Stimulated activated CD4-positive, alpha-beta T cell treated with anti-CD3 and anti-CD28 coated beads, Interleukin-1b, Interleukin-23, amount 100 ng/mL, for 48 hours (primary cell): ENCODE measurements at places on chromosomes 4 and X.

- DNase-seq: no peak
Measured at GRCh38 chr4:7276515-7276914, 84.2 kb downstream of the SORCS2 start.

DNA sequence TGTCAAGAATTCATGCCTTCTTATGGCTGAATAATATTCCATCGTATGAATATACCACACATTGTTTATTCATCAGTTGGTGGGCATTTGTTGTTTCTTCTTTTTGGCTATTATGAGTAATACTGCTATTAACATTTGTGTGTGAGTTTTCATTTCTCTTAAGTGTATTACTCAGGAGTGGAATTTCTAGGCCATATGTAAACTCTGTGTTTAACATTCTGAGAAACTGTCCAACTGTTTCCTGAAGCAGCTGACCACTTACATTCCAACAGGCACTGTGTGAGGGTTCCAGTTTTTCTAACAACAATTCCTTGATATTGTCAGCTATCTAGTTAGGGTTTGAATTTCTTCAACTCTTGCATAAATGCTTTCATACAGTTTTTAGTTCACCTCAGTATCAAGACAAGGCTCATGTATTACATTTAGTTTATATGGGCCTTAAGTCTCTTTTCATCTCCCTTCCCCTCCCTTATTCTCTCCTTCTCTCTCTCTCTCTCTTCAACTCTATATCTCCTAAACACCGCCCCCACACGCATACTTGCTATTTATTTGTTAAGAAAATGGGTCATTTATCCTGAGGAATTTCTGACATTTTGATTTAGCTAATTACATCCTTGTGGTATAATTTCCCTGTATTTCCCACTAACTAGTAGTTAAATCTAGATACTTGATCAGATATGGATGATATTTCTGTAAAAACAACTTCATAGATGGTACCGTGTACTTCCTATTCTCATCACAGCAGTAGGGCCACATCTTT, 77.4 kb downstream of the WDR19 start:
- no peak for DNase-seq

GRCh38 chr4:121758925-121759568, 5.9 kb downstream of the SMIM43 start:
- DNase-seq: no peak

DNA sequence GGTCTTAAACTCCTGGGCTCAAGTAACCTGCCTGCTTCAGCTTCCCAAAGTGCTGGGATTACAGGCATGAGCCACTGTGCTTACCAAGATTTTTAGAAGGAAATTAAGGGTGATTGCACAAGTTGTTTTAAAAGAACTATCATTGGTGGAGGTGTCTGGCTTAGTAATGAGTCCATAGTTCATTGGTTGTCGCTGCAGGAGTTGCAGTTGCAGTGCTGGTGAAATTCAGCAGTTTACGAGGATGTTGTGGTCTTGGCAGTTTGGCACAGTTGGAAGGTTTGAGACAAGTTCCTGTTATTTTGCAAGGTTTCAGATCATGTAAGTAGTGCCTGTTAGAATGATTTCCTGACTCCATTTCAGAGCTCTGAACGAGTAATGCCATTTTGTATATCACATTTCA, 48.1 kb downstream of the RAB40AL start:
- DNase-seq: no peak

DNA sequence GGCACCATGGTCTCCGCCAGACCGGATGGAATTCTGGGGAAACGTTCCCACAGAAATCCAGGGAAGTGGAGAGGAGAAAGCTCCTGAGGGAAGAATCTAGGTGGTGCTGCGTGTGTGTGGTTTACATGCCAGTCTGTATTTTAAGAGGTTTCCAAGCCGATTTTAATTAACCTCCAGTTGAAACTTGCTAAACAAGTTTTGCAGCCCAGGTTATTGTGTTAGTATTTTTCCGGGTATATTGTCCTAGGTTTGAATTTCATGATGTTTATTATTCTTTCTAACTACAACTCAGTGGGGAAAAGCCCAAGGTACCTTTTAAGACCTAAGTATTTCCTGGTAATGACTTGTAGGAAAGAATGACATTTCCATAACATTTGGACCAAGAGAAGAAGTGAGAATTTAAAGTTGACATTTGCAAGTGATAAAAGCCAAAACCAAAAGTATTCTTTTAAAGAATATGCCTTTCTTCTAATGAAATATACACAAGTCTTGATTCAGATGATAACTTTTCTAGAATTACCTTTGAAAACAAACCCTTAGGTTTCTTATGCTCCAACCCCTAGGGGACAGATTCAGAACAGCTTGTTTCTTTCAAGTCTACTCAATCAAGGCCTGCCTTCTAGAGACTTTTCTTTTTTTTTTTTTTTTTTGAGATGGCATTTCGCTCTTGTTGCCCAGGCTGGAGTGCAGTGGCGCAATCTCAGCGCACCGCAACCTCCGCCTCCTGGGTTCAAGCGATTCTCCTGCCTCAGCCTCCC, 14.6 kb downstream of the SAT1 start:
- no peak for DNase-seq

GRCh38 chr4:183885205-183885720, 19.8 kb upstream of the STOX2 start:
- DNase-seq: no peak

- no peak for DNase-seq
Measured at GRCh38 chrX:120559804-120560203, 958 bp downstream of the CUL4B start.
